Right lung (tissue), 10 donors: ENCODE measurements at places on chromosomes 11 and 22. TPM values are rescaled to one million over a fixed set of nuclear protein-coding genes. Genes with fewer than 3 reads are reported as not detected.

Gene CHRM1
- polyA plus RNA-seq = 0.78 TPM

Gene OR6T1
- polyA plus RNA-seq = not detected

Gene FKBP2
- polyA plus RNA-seq = 53.0 TPM

Gene SORL1
- polyA plus RNA-seq = 30.0 TPM

Gene MPEG1
- polyA plus RNA-seq = 12.9 TPM

Gene CXCR5
- not detected for polyA plus RNA-seq

Gene AQP11
- polyA plus RNA-seq = 2.2 TPM

Gene PTH
- not detected for polyA plus RNA-seq

Gene ARVCF
- polyA plus RNA-seq = 46.1 TPM

Gene NTM
- polyA plus RNA-seq = 30.1 TPM

Gene GGTLC2
- 0.25 TPM for polyA plus RNA-seq

Gene PARVA
- 85.3 TPM for polyA plus RNA-seq

Gene ALDH3B1
- polyA plus RNA-seq = 21.4 TPM

Gene RELT
- polyA plus RNA-seq = 2.9 TPM

Gene SOX10
- 0.52 TPM for polyA plus RNA-seq

Gene ZBED5
- polyA plus RNA-seq = 159 TPM

Gene ADORA2A
- polyA plus RNA-seq = 31.5 TPM

Gene DDIAS
- 3.3 TPM for polyA plus RNA-seq

Gene OR52I2
- polyA plus RNA-seq = 0.06 TPM

Gene SYCE3
- not detected for polyA plus RNA-seq

Gene RHOD
- polyA plus RNA-seq = 9.0 TPM

Gene ZNHIT2
- polyA plus RNA-seq = 4.5 TPM

Gene MS4A4A
- 13.0 TPM for polyA plus RNA-seq

Gene ST13
- 626 TPM for polyA plus RNA-seq

Gene OR5AP2
- not detected for polyA plus RNA-seq

Gene OR8A1
- 0.06 TPM for polyA plus RNA-seq

Gene TRIM21
- 27.0 TPM for polyA plus RNA-seq

Gene LYVE1
- 194 TPM for polyA plus RNA-seq

Gene IGLL1
- 0.47 TPM for polyA plus RNA-seq

Gene INSC
- 0.60 TPM for polyA plus RNA-seq

Gene BIRC3
- polyA plus RNA-seq = 4.7 TPM

Gene EFCAB6
- 3.4 TPM for polyA plus RNA-seq

Gene LUZP2
- 2.9 TPM for polyA plus RNA-seq

Gene ABTB2
- polyA plus RNA-seq = 5.4 TPM

Gene SLN
- polyA plus RNA-seq = 1.4 TPM

Gene OR51B4
- polyA plus RNA-seq = 0.72 TPM
